Stimulated activated CD8-positive, alpha-beta memory T cell treated with anti-CD3 and anti-CD28 coated beads, Interleukin-4, amount 100 ng/mL, for 1 hour (primary cell): ENCODE measurements at places on chromosomes 7 and 10.

- DNase-seq: no peak
These were observed 124.0 kb upstream of the PRSS58 start for GRCh38 chr7:142381727-142382390.

DNA sequence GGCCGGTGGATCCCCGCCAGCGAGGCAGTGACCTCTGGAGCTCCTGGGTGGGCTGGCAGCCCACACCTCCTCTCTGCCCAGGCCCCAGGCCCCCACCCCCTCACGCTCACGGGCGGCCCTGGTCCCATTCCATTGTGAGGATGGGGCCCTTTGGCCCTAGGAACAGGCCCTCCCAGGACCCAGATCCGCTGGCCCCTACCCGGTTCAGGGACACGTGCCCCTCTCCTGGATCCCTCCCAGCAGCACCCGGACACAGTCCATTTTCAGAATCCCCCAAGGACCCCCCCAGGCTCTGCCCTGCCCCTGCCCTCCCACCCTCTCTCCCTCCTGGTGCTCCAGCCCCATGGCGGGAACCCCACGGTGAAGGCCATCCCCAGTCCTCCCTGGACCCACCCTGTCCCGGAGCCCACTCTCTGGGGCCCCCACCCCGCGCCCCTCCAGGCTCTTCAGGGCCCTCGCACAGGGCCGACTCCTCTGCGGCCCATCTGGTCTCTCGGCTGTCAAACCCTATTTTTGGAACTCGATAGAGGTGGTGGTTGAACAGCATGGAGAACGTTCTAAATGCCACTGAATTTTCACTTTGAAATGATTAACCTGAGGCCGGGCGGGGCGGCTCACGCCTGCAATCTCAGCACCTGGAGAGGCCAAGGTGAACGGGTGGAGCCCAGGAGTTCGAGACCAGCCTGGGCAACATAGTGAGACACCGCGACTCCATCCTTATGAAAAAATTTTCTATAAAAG is 8.1 kb downstream of the ADAP1 start:
- DNase-seq: no peak

DNA sequence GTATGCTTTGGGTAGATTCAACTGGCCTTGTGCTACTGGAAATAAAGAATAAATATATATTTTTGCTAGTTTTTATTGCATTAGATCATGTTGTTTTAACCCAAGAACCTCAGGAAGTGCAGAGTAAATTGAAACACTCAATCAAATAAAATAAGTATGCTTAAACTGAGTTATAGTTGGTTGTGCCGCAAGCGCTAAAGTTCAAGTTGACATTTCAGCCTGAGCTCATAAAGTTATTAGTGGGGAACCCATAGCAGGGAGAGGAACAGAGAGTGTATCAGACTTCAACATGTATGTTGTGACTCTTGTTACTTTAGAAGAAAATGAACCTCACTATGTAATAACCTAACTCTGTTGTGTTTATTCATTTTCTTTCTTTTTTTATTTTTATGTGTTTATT is 25.2 kb upstream of the BAMBI start:
- DNase-seq: no peak

GRCh38 chr10:5639066-5639465 is 27.3 kb downstream of the ASB13 start:
- no peak for DNase-seq

- DNase-seq: no peak
These were observed 795.6 kb downstream of the PHTF2 start for GRCh38 chr7:78594156-78594555.

- DNase-seq: no peak
These were observed 24.8 kb downstream of the SFXN4 start for GRCh38 chr10:119140603-119141245.

GRCh38 chr10:9900751-9901150 is 1116.9 kb upstream of the CELF2 start:
- DNase-seq: no peak

DNA sequence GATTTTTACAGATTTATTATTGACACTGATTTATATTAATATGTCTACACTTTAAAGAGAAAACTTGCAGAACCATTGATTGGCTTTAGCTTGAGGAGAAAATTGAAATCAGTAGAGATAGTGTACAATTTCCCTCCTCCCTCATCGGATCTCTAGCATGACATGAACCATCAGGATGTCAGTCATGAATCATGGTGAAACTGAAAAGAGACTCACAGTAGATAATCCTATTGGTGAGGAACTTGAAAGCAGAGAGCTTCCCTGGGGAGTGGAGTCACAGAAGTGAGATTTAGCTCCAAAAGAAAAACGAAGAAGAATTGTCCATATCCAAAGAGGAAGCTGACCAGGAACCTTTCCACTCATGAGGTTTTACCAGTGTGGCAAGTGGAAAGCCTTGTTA is 346.8 kb downstream of the ABCA13 start:
- no peak for DNase-seq

GRCh38 chr10:42593284-42593683 is 45.1 kb downstream of the ZNF33B start:
- DNase-seq: no peak

DNA sequence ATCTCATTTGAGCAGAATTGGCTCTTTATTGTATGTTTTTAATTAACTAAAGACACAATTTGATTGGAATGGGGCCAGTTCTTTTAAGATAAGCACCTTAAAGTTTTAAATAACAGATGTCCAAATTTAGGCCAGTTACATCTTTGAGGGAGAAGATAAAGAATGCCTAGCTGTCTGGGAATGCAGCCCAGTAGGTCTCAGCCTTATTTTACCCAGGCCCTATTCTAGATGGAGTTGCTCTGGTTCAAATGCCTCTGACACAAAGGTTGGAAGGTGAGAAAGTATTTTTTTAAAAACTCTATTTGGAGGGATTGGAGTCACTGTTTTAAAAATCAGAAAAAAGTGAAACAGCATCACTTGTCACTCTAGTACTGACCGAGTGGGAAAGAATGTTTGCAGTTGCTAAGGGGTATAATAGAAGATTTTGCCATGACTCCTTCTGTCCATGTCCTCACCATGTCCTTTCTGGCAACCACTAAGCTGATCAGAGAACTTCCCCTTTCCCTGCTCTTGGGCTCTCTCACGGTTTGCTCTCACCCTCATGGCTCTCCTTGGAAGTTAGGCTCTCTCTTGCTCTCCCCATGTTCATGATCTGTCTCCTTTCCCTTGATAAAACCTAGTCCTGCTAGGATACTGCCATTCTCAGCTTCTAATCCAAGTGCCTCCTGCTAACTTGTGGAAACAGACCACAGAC is 238.2 kb upstream of the AGK start:
- no peak for DNase-seq

- no peak for DNase-seq
These were observed 52.3 kb upstream of the OPN4 start for GRCh38 chr10:86601956-86602602.

DNA sequence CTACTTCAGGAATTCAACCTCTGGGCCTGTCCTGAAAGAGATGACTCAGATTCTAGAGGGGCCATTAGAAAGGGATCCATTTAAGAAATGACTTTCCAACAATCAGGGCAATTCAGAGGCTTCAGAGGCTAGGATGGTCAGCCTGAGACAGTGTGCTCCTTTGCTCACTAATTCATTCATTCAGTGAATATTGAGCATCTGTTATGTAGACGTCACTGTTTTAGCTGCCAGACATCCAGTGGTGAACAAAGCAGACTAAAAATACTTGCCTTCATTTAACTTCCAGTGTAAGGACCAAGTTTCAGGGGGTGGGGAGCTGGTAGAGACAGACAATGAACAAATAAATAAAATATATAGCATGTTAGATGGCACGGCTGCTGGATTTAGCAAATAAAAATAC is 1.6 kb downstream of the KIAA1217 start:
- no peak for DNase-seq

- no peak for DNase-seq
These were observed 58.3 kb upstream of the GTF2I start for GRCh38 chr7:74599244-74599643.

DNA sequence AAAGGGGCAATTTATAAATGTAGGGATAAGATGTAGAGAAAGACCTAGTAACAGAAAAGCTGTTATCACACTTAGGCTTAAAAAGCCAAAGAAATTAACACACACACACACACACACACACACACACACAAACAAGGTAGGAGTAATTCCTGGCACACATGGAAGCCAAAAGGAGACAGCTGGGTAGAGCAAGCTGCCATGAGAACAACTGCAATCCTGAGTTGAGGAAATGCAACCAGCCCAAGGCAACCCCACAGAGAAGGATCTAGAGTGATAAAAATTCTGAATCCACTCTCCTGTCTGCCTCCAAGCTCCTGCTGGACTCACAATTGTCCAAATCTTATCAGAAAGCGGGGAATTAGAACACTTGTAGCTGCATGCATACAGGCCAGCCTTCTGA is 229.1 kb upstream of the DGKB start:
- DNase-seq: no peak

DNA sequence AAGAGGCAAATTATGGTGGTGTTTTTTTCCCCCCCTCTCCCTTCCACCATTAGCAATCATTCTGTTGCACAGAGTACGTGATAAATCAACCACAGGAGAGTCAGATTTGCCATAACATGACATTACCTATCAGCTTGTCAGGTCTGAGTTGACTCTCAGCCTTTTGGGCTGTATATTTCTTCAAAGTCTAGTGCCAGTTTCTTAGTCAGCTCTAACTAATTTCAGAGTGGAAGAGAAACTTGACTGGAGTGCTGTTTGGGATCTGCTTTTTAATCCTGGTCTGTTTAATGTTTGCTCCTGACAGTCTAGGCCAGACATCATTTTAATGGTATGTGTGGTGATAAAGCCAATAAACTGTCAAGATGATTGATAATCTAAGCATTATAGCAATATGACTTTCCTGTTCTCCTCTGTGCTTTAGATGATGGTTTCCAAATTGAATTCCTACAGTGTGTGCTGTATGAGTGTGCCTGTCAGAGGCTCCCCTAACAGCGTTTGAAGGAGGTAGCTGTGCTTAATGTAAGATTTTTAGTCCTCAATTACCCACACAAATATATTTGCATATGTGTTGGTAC is 76.9 kb downstream of the LRMDA start:
- no peak for DNase-seq

- DNase-seq: no peak
These were observed 126.5 kb downstream of the GFRA1 start for GRCh38 chr10:116146372-116147140.

- no peak for DNase-seq
These were observed 27.6 kb downstream of the PFKFB3 start for GRCh38 chr10:6230315-6230714.
